Hypothalamus (tissue), 51 donors: ENCODE measurements at places on chromosomes 11 and 22.

- DNase-seq: peak; percentile 41
Observed at GRCh38 chr11:66981976-66982578, 7.0 kb downstream of the C11orf86 start.

- DNase-seq: no peak
Observed at GRCh38 chr11:65584723-65585171, 8.9 kb downstream of the EHBP1L1 start.

- DNase-seq: peak; percentile 6
Observed at GRCh38 chr22:44074337-44074984, 50.4 kb downstream of the PARVB start.

- no peak for DNase-seq
Observed at GRCh38 chr22:10741210-10741609, 4786.8 kb upstream of the OR11H1 start.

GRCh38 chr11:66192181-66192863, 76.1 kb upstream of the RAB1B start:
- no peak for DNase-seq

DNA sequence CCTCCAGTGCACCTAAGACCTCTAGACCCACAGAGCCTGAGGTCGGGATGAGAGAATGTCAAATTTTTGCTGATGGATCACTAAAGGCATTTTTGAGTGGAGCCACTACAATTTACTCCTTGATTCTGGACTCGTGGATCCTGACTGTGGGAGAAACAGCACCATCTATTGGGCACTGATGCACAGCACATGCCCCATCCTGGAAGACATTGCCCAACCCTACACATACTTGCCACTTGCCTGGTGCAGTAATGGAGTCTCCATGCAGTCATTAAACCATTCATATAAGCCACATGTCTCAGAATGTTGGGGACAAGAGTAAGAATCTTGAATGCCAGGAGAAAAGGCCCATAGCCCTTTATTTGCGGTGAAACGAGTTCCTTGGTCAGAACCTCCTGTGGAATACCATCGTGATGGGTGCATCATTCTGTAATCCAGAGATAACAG, 103.9 kb downstream of the GGTLC2 start:
- peak; percentile 3 for DNase-seq

DNA sequence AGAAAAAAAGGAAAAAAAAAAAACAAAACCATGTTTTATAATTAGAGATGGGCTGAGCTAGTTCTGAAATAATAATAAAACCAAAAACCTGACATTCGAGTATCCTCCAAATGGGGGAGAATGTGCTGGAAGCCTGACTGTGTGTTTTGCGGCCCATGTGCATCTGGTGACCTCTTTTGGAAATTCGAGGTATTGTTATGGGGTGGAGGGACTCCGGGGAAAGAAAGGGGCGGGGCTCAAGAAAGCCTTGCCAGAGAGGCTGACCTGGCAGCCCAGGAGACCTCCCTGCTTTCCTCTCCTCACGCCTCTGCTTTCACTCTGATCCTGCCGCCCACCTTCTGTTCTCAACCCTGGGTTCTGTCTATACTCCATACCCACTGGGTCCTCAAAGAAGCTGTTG, 72.9 kb downstream of the CTTN start:
- DNase-seq: no peak

DNA sequence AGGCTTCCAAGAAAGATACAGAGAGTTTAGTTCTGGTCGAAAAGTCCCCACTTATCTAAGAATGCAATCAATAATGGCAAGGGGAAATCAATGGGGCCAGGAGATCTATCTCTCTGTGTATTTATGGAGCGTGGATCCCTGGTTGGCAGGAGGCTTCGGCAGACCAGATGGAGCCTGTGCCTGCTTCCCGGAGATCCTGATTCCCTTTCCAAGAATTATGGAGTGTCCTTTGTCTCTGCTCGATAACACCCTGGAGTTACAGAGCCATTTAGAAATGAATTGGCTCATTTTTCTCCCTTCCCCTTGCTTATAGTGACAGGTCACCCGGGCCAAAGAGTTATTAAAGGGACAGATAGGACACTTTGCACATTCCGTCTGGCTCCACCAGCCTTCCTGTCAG, 92.4 kb downstream of the ISX start:
- DNase-seq: no peak

- DNase-seq: no peak
Observed at GRCh38 chr11:32462011-32462690, 26.8 kb upstream of the WT1 start.

DNA sequence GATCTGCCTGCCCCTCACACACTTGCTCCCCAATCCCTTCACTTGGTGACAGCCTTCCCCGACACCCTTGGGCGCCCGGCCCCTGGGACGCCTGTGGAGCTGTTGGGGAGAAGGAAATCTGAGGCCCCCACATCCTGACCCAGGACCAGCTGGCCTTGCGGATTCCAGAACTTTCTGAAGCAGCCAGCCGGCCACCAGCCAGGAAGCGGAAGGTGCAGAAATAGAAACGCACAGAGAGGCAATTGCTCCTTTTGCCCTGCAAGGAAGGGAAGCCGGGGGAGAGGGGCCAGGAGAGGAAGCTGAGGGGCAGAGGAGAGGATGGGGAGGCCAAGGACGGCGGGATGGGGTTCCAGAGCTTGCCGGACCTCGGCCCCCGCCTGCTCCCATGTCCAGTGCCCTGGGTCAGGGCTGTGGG, 66.7 kb upstream of the LINC01488 start:
- DNase-seq: no peak

DNA sequence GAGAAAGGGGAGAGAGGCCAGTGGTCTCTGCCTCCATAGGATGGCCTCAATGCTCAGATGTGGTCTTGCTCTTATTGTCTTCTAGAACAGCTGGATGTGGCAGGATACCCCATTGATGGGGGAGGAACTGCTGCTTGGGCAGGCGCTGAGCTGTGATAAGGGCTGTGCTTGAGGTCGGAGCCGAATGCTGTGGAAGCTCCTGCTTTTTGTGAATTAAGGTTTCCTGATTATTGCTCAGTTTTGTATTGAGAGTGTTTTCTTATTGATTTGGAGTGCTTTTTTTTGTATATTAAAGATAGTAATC, 57.2 kb downstream of the CABIN1 start:
- DNase-seq: no peak

- no peak for DNase-seq
Observed at GRCh38 chr11:85582111-85582510, 45.0 kb downstream of the DLG2 start.
